Lower leg skin (tissue), 4 donors: ENCODE measurements at places on chromosomes 11 and 22.

- no peak for DNase-seq
These were observed 30.3 kb upstream of the ABCC8 start for GRCh38 chr11:17506942-17507341.

GRCh38 chr11:67438158-67438902 lies 848 bp upstream of the PTPRCAP start:
- DNase-seq = no peak

- peak; percentile 96 for DNase-seq
These were observed 129.1 kb downstream of the EHF start for GRCh38 chr11:34749666-34750659.

DNA sequence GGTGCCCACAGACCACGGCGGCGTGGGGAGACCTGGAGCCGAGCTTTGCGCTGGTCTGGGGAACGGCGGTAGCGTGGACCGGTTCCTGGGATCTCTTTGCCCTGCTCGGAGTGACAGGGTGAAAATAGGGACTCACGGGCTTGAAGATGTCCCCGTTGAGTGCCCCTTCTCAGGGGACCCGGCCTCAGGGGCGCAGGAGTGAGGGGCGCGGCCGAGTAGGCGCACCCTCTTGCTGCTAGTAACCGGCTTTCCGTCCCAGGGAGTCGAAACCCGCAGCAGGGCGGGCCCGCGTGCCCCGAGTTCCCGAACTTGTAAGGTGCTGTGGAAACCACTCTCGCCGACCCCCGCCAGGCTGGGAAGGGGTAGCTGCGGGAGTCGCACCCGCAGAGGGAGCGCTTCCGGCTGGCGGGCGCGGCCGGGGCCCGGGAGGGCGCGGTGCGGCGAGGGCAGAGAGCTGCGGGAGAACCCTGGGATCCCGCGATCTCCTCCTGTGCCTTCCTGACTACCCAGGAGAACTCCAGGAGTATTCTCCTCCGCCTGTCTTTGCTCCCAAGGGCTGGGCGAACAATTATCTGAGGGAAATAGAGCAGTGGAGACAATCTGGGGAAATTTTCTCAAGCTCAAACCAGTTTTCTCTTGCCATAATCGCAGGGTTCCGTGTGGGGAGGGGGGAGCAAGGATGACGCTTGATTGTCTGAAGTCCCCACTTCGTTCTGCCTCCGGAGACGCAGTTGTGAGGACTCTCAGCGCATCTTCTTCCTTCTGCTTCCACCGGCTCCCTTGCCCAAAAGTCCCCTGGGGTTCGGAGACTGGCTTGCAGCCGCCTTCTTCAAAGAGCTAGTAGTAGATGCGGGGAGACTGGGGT lies 666 bp downstream of the NELL1 start:
- no peak for DNase-seq

GRCh38 chr22:36303874-36304273 lies 50.9 kb downstream of the APOL1 start:
- no peak for DNase-seq

- DNase-seq = no peak
These were observed 15.8 kb downstream of the TMEM258 start for GRCh38 chr11:61776561-61777075.

DNA sequence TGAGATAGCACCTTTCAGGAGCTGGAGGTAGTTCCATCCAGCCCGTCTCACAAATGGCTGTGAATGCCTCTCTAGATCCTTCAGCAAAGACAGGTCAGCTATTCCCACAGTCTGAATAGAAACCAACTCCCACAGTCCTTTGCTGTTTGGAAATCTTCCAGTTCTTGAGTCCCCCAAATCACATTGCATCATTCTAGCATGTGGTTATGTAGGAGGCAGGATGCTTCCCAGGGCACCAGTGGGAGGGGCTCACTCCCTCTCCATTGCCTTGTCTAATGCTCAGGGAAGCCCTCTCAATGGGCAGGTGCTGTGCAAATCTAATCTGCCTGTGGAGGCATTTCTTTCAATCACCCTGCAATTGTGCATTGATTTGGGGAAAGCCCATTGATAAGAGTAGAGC lies 14.6 kb downstream of the NAV2 start:
- DNase-seq = no peak

GRCh38 chr22:29030618-29031226 lies 30.9 kb downstream of the C22orf31 start:
- no peak for DNase-seq

GRCh38 chr11:132658696-132659095 lies 873.6 kb downstream of the OPCML start:
- no peak for DNase-seq

DNA sequence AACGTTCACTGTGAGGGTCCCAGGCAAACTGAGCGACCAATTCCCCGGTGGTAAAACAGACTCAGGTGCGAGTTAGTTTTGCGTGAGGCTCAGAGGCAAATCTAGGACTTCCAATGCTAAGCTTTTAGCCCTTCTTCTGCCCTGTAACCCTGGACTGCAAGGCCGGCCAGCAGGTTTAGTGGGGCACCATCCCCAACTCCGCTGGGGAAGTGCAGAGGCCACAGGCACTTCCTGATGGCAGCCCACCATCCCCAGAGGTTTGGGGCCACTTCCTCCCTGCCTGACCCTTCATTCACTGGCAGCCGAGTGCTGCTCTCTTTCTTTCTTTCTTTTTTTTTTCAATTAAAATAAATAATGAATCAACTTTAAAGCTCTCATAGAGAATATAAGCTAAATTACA lies 124.6 kb upstream of the B3GAT1 start:
- DNase-seq = no peak

- DNase-seq = no peak
These were observed 6.1 kb upstream of the RNASEH2C start for GRCh38 chr11:65726660-65727059.

DNA sequence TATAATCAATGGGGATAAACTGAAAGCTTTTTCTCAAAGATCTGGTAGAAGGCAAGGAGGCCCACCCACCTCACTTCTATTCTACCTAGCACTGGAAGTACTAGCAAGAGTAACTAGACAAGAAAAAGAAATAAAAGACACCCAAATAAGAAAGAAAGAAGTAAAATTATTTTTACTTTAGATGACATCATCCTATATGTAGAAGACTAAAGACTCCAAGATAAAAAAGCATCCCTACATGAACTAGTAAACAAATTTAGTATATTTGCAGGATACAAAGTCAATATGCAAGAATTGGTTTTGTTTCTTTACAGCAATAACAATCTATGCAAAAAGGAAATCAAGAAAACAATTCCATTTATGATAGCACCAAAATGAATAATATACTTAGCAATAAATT lies 201.5 kb upstream of the KIRREL3 start:
- DNase-seq = no peak

DNA sequence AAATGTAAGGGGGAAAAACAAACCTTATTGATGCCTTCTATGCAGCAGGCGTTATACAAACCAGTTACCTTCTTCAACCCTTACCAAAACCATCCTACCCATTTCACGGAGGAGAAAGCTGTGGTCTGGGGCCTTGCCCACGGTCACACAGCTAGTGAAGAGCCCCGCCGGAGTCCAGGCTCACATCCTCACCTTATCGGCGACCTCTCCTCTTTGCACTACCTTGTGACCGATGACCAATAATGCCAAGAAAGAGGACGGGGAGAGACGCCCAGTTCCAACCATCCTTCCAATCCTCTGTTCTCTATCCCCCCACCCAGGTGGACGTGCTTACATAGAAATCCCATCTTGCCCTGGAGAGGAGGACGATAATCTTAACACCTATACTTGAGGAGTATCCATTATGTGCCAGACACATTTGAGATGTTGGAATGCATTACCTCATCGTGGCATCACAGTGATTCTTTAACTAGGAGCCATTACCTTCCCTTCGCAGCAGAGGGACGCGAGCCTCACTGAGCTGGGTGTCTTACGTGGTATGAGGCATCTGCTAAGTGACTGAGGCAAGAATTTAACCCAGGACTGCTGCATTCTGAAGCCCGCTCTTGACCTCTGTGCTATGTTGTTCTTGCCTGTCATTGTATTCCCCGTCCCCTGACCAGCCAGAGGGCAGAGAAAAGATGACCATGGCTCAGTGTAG lies 253.7 kb upstream of the B3GAT1 start:
- peak; percentile 6 for DNase-seq

GRCh38 chr11:61071208-61071681 lies 31.0 kb upstream of the CD5 start:
- DNase-seq = no peak

DNA sequence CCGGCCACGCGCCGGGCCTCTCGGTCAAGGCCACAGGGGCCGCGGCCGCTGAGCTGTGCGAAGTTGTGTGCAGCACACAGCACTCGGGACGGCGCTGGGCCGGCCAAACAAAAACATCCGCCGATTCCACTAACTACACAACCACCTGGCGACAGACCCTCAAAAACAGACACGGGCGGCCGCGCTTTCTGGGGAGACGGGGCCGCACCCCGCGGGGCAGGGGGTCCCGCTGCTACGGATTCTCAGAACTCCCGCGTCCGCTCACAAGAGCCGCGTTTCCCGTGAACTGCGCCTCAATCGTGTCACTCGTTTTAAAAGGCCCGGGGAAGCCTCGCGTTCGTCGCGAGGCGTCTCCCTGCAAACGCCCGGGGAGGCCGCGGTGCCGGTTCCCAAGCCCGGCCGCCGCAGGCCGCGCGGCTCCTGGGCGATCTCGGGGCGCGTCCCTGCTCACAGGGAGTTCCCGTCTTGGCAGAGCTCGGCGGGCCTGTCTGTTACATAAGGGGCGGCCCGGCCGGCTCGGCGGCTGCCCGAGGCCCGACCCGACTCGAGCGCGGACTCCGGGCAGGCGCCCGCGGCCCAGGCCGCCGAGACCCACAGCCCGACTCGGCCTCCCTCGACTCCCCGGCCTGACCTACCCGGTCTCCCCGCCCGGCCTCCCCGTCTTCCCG lies 936 bp downstream of the BRD1 start:
- DNase-seq = no peak

DNA sequence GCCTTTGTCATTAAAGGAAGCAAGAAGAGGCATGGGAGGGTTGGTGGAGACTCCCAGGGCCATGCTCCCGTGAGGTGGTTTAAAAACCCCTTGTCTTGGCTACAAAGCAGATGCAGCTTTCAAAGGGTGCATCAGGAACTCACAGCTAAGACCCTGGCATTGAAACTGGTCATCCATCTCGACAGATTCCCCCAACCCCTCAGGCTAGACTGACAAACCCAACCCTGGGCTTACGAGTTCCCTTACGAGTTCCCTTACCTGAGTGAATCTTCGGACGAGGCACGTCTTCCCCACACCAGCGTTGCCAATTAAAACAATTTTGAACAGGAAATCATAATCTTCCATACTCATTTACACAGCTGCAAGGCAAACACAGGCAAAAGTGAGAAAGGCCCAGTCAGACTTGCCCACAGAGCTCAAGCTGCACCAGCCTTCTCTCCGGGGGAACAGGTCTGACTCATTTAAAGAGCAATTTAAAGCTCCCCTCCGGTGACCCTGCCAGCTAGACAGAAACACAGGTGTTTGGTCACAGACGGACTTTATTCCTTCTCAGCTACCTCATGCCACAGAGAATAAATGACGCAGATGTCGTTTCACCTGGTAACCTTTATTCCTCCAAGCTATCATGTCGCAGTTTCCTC lies 74.6 kb downstream of the RAB30 start:
- no peak for DNase-seq
